IPS DF 6.9 (cell line): ENCODE measurements at places on chromosomes 12 and 14.

GRCh38 chr12:29983851-29984250, 200.1 kb upstream of the TMTC1 start:
- no peak for DNase-seq

- no peak for DNase-seq
Observed at GRCh38 chr12:77608271-77608824, 222.3 kb upstream of the NAV3 start.

DNA sequence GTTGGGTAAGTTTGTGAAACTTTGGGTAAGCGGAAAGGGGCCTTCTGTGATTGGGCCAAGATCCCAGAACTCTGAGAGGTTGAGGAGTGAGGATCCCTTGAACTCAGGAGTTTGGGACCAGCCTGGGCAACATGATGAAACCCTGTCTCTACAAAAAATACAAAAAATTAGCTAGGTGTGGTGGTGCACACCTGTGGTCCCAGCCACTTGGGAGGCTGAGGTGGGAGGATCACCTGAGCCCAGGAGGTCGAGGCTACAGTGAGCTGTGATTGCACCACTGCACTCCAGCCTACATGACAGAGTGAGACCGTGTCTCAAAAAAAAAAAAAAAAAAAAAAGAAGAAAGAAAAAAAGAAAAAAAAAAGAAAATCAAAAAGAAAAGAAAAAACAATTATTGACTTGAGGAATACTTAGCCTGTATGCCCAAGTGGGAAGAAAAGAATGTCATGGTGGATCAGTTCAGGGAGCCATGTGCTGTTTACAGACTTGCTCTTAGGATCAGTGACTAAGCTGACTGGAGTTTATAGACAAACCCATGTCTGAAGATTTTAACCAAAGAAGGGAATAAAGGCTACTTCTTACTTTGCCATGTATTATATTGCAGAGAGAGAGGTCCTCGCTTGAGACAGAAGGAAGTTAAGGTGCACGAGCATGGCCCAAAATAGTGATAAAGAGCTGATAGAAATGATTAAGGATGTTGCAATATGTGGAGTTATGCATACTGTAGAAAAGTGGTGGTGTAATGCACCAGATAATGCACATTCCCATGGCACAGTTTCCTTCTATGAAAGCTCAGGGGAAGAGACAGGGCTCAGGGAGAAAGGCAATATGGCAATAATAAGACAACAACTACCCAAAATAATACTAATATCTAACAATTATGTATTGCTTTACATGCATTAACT, 881 bp downstream of the HSD17B6 start:
- DNase-seq, result no peak

DNA sequence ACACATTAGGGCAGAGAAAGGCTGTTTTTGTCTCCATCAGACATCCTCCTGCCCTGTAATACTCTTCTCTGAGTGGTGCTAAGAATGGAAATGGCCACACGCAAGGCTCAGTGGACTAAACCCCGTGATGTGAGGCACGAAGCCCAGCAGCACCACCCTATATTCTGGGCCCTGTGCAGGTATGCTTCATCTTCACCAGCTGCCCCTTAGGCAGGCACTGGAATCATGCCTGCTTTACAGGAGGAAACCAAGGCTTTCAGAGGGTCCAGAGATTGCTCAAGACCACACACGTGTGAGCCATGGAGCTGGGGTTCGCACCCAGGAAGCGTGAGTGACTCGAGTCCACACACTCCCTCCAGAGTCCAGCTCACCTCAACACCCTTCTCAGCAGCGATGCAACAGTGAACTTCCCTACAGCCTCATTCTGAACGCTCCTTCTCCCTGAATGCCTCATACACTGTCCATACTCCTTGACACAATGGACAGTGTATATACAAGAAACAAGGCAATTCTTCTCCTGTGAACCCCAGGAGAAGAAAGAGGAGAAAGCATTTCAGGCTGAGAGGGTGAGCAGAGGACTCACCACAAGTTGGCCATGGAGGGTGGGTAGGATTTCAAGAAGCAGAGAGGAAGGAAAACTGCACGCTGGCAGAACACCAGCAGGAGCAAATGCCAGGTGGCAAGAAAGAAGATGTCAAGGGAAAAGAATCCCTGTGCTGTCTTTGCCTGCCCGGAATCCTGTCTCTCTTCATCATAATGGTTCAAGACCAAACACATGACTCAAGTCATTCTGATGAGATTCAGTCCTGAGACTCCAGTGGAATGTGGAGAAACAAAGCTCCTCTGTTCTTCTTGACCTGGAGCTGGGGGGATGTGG, 39.1 kb downstream of the NT5DC3 start:
- DNase-seq, result no peak

- no peak for DNase-seq
Observed at GRCh38 chr14:74935360-74935680, 12.3 kb upstream of the RPS6KL1 start.

DNA sequence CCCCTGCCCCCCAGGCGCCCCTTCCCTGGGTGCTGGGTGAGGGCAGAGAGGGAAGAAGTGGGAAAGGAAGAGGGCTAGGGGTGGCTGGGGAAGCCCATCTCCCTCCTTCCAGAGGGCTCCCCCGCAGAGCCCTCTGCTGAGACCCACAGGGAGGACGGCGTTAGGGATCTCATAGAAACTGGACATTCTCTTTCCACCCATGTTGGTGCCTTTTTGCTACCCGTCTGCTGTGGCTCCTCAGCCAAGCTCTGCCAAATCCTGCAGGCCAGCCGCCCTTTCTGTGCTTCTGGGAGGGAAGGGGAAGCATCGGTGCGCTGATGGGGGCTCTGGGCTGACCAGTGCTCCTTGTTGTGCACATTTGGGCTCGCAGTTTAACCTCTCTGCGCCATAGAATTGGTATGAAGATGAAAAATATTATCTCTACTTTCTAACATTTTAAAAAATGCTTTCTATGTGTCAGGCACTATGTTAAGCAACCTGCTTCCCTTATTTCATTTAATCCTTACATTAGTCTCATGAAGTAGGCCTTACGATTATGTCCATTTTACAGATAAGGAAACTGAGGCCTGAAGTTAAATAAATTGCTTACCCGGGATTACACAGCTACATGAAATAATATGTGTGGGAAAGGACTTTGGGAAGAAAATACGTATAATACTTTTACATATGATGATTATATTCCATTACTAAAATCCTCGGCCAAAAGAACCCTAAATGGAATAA, 981 bp downstream of the SLC48A1 start:
- no peak for DNase-seq

- DNase-seq, result no peak
Observed at GRCh38 chr12:79776111-79776510, 85.3 kb upstream of the PAWR start.

GRCh38 chr12:4274396-4275015, 944 bp downstream of the CCND2 start:
- no peak for DNase-seq

GRCh38 chr12:89701606-89702206, 6.9 kb downstream of the ATP2B1 start:
- DNase-seq, result no peak

- DNase-seq, result peak; percentile 78
Observed at GRCh38 chr14:70714055-70714550, 72.4 kb downstream of the TTC9 start.

GRCh38 chr12:63045020-63045860, 105.8 kb downstream of the AVPR1A start:
- no peak for DNase-seq

DNA sequence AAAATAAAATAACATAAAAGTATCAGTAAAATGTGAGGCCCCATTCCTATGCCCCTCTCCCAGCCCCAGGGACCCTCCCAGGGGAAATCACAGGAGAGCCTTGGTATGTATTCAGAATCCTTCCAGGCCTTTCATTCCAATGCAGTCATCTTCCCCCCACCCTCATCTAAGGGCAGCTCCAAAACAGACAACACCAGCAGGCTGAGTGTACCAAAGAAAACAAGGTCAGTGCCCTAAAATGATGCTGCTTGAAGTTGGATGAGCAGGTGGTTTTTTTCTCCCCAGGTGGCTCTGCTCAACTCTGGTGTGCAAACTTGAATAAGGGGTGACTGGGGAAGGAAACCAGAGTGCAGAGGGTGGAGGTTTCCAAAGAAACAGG, 56.2 kb downstream of the TSPAN9 start:
- DNase-seq, result no peak

GRCh38 chr12:130872179-130873096, 572 bp downstream of the RAN start:
- no peak for DNase-seq

GRCh38 chr14:91647856-91648255, 84.0 kb downstream of the CATSPERB start:
- DNase-seq, result no peak
